Muscle of back (tissue), 13 donors: ENCODE measurements at places on chromosomes 5 and 9. TPM values are rescaled to one million over a fixed set of nuclear protein-coding genes. Genes with fewer than 3 reads are reported as not detected.

DNA sequence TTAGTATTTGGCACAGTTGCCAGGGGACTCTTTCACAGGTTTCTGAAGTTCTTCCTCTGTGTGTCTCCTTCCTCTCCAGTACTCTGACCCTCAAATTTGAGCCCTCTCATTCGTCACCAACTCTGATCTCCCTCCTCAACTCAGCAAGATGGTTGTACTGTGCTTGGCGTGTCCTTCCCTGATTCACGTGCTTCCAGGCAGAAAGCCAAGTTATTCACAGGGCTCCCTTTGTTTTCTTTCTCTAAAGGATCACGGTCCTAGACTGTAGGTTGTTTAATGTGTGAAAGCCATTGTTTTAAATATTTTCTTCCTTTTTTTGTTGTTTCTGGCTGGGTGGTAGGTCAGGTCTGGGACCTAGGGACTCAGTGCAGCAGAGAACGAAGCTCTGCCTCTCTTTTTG, 142.9 kb downstream of the DMAC1 start:
- no peak for DNase-seq

DNA sequence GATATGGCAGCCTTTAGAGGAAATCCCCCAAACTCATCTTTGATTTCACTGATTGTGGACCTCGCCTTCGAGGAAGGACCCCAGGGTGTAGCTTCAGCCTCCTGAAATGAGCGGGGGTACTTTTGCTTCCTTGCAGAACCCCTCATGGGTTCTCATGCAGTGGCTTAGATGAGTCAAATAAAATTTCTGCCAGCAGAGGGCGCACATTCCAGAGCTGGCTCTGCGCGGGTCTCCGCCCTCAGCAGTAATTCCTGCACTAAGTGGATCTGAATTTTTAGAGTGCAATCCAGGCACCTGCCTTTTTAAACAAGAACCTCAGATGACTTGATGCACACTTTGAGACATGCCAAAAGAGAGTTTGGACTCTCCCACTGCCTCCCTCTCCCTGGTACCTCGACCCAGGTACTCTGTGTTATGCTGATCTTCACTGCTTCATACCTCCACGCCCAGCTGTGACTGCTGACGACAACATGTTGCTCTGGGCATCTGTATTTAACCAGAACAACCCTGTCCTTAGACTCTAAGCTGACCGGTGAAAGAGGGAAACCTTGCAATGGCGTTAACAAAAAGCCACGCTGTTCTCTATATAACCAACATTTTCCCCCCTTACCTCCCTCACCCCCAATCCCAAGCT, 7.3 kb downstream of the EGFLAM start:
- DNase-seq = peak; percentile 78

- DNase-seq = no peak
Observed at GRCh38 chr5:21672911-21673310, 1180.2 kb downstream of the CDH12 start.

DNA sequence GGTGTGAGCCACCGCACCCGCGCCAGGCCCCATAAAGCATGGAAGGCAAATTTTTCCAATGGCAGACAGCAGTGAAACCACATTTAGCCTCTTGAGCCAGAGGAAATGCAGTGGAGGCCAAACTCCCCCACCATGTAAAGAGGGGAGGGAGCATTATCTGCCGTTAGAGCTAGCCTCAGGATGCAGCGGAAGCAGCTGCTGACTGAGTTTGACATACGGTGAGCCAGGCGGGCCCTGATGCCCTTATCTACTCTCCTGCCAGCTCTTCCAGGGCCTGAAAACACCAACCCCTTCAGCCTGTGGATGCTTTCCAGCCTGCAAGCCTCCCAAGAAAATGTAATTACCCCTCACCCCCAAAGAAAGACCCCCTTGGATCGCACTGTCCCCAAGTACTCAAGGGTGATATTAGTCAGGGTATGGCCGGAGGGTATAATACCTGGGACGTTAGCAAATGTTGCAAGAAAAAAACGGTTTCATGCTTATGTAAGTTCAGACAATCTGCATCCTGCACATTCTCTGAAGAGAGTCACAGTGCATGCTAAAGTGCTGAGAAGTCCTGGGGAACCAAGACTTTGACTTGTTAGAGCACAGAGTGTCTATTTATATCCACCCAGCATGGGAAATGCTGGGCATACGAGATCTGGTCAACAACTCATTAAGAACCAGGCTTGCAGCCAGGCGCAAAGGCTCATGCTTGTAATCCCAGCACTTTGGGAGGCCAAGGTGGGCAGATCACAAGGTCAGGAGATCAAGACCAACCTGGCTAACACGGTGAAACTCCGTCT, 11.3 kb upstream of the GGTA1 start:
- no peak for DNase-seq

- no peak for DNase-seq
Observed at GRCh38 chr5:133757396-133757945, 145.1 kb upstream of the FSTL4 start.

- no peak for DNase-seq
Observed at GRCh38 chr5:137315534-137316345, 183.4 kb downstream of the SPOCK1 start.

GRCh38 chr5:124957063-124957462, 210.6 kb upstream of the ZNF608 start:
- no peak for DNase-seq

DNA sequence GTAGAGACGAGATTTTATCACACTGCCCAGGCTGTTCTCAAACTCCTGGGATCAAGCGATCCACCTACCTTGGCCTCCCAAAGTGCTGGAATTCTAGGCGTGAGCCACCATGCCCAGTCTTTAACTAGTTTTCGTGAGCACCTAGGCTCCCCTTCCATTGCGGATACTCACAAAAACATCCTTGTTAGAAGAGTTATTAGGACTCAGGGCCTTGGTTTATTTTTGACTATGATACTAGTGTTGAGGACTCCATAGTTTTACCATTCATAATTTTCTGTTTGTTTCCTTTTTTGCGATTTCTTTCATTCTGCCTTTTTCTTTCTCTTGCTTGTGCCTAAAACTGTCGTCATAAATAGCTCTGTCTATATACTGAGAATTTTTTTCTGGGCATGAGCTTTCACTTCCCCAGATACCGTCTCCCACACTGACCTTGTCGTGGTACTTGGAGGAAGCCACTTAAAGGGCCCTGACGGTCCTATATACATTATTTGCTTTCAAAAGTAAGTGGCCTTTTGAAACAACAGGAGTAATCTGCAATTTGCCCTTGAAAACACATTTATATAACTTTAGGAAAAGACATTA, 5.2 kb downstream of the F2R start:
- DNase-seq = no peak

- no peak for DNase-seq
Observed at GRCh38 chr9:126111556-126111955, 215.1 kb upstream of the MVB12B start.

DNA sequence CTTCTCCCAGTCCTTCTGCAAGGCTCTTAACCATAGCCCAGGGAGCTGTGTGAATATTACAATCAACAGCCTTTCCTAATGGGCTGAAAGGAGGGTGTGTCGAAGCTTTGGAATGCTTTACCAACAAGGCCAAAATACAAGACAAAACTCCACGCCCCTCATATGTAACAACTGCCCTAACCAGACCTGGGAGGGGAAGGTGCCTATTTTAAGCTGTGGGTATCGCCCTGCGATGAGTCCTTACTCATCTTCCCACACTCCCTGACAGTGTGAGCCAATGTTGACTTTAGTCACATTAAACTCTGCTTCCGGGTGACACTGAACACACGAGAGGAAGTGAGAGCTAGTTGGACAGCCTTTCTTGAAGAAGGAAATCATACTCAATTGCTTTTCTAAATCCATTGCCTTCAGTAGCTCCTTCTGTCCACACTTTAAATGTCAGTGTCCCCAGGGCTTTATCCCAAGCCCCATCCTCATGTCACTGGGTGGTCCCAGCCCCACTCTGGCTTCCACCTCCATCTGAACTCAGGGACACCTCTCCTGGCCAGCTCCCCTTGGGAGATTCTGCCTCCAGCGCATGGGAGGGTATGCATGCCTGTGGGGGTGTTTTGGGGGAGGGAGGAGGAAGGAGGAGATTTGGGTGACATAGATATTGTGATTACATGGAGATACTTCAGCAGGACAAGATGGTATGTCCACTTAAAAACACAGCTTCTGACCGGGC, 6.5 kb upstream of the TBC1D9B start:
- DNase-seq = peak; percentile 12

- no peak for DNase-seq
Observed at GRCh38 chr5:144416196-144416595, 245.5 kb downstream of the KCTD16 start.

DNA sequence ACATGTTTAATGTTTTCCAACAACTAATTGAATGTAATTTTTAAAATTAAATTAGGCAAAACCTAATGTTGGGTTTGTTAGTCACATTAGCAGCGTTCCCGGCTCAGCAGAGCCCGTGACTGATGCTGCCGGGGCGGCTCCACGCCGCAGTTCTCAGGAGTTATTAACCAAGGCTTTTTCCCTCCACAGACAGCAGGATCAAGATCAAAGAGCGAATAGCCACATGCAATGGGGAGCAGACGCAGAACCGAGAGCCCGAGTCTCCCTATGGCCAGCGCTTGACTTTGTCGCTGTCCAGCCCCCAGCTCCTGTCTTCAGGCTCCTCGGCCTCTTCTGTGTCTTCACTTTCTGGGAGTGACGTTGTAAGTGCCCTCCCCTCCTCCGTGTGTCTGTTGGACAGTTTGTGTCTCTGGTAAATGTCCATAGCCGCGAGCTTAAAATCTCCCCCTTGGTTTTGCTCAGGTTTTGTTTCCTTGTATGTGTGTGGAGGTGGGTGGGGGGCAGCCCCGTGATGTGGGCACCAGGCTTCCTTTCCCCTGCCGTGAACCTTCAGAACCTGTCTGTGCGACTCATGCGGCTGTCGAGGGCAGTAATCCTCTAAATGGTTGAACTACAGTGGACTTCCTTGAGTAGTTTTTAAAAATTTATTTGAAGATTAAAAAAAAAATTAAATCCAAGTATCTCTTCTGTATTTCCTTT, 37.1 kb downstream of the TENT4A start:
- DNase-seq = no peak

DNA sequence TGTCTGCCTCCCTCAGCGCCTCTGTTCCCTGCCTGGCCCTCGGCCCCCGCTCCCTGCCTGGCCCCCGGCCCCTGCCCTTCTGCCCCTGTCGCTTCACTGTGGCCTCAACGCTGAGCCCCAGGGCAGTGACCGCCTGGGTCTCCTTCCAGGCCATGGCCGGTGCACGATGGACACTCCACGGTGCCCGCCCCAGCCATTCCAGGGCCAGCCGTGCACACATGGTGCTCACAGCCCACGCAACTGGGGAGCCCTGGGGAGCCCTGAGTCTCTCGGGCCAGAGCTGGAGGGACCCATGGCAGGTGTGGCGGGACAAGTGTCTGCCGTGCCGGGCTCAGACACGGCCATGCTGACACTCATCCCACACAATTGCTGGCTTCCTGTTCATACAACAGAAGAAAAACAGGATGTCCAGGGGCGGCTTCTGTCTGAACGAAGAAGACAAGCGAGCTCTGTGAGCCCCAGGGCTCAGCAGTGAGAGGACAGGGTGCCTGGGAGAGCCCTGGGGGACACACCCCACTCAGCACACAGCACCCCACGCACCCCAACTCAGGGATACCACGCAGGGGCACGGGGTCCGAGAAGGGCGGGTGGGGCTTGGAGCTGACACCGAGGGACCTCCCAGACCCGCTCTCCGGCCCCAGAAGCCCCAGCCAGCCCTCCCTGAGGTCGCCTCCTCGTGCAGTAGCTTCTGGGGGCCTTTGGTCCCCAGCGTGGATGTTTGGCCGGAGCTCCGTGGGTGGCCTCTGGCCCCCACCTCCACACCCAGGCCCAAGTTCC, 35.7 kb downstream of the EXD3 start:
- DNase-seq = no peak

DNA sequence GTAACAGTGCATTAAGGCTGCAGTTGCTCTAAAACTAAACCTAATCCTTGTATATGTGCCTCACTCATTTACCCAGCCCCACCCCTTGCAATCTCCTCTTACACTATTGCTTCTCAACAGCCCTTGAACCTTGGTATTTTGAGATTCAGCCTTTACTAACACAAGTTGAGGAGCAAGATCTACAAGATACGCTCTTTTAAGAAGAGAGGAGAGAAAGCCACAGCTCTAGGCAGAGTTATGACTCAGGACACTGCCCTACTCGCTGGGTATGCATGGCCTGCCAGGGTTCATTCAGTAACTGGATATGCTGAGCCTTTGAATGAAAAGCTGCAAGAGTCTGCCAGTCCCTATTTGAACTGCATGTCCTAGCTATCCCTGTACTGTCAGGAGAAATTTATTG, 219.5 kb downstream of the PCSK5 start:
- DNase-seq = no peak

GRCh38 chr5:168424594-168425323, 61.5 kb upstream of the RARS1 start:
- no peak for DNase-seq

The MSX2 gene
- 0.73 TPM for polyA plus RNA-seq

The PCDHGA10 gene
- polyA plus RNA-seq = 1.2 TPM

The PCDHB10 gene
- polyA plus RNA-seq = 4.9 TPM

The SPINK7 gene
- 0.38 TPM for polyA plus RNA-seq

The DMRT3 gene
- 1.4 TPM for polyA plus RNA-seq

The TRPM6 gene
- 0.10 TPM for polyA plus RNA-seq

The STKLD1 gene
- 1.8 TPM for polyA plus RNA-seq

The PDGFRB gene
- 173 TPM for polyA plus RNA-seq

The CDX1 gene
- polyA plus RNA-seq = 0.51 TPM

The PCDHA12 gene
- 0.09 TPM for polyA plus RNA-seq

The IL4 gene
- not detected for polyA plus RNA-seq

The ENTPD2 gene
- 9.7 TPM for polyA plus RNA-seq

The RANBP6 gene
- polyA plus RNA-seq = 20.4 TPM

The SPATA9 gene
- 2.4 TPM for polyA plus RNA-seq

The DAPK1 gene
- 24.2 TPM for polyA plus RNA-seq
